Umbilical cord (tissue), 2 donors: ENCODE measurements at places on chromosomes 4 and X.

- no peak for DNase-seq
Observed at GRCh38 chr4:93030670-93031069, 726.9 kb downstream of the GRID2 start.

- DNase-seq: peak; percentile 12
Observed at GRCh38 chr4:149441338-149441737, 374.3 kb downstream of the IQCM start.

DNA sequence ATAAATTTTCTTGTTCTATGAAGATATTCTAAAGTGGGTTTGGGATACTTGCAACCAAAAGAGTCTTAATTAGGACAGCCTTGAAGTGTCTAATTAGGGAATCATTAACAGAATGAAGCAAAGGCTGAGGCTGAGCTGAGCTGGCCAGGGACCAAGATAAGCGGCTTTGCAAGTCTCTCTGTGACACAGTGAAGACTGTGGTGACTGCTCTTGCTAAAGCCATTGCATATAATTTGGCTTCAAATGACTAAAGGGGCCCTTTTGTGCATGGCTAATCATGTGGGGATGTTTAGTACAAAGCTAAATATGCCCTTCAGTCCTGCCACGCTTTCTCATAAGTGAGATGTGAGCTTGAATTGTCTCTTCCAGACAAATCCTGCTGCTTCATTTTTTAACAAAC is 31.2 kb upstream of the GYPA start:
- no peak for DNase-seq

- no peak for DNase-seq
Observed at GRCh38 chr4:4392501-4393183, 5.7 kb downstream of the NSG1 start.

GRCh38 chr4:169233691-169234090 is 37.1 kb downstream of the SH3RF1 start:
- DNase-seq: no peak

- DNase-seq: no peak
Observed at GRCh38 chr4:24330573-24330972, 253.8 kb downstream of the DHX15 start.

DNA sequence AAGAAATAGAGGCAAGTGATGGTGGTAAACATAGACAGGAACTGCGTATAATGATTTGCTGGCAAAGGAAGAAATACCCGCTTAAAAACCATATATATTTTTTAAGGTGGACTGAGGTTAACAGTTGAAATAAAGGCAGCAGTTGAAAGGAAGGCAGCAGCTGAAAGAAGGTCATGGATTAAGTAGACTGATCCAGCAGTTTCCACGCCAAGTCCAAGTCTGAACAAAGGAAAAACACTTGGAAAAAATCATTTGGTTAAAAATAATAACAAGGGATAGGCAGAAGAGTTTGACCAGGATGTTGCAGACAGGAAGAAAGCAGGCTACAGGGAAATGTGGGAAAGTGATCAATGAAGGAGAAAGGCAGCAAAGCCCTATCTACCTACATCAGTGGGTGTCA is 93.6 kb downstream of the AMELX start:
- DNase-seq: no peak

DNA sequence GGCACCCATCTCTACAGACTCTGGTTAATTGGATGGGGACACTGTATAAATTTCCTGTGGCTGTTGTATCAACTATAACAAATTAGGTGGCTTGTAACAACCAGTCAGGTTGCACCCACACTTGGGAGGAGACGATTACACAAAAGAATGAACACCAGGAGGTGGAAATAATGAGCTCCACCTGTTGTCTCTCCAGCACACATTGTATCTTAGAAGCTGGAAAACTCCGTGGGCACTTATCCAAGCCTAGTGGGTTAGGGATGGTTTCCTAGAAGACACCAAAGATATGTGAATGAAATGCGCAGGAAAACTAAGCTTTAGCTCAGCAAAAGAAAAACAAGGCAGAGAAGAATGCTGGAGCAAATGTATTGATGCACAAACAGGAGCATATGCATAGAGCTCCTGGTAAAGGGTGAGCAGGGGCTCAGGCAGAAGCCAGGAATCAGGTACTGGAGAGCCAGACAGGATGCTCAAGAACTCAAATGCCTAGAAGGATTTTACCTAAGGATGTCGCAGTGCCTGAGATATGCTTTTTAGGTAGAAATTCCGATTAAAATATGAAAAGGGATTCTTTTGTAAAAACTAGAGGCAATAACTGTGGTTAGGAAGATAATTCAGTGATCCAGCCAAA is 111.7 kb downstream of the GALNTL6 start:
- no peak for DNase-seq

DNA sequence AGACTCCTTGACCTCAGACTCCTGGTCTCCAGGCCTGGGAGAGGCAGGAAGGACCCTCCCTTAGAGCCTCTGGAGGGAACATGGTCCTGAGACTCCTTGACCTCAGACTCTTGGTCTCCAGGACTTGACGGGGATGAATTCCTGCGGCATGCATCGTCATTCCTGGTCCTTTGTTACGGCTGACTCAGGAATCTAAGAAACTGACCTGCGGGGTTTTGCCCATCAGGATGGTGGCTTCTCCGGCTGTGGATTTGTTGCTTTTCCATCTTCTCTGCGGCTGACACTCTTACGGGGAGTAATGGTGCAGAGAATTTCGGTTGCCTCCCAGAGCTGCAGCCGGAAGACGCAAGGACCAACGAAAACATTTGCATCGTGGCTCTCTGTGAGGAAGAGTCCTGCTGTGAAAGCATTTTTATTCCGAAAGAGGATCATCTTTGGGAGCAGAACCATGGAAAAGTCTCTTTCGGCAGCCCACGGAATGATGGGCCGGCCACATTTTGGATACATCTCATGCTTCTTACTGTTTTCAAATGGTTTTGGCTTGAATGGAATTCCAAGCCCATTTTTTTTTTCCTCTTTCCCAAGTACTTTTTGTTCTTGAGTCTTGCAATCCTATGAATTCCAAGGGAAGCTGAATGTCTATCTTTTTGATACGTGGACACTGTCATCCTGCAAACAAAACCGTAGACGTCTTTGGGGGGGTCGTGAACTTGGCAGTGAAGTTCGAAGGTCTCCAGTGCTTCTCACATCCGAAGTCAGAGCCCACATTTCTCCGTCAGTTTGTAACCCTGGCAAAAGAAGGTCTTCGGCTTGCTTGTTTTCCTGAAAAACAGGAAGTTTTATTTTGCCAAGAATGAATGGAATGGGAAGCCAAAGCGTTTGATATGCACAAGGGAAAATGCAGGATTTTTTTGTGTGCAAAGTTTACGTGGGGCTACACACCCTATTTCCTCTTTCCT is 36.5 kb downstream of the SHOX start:
- no peak for DNase-seq

DNA sequence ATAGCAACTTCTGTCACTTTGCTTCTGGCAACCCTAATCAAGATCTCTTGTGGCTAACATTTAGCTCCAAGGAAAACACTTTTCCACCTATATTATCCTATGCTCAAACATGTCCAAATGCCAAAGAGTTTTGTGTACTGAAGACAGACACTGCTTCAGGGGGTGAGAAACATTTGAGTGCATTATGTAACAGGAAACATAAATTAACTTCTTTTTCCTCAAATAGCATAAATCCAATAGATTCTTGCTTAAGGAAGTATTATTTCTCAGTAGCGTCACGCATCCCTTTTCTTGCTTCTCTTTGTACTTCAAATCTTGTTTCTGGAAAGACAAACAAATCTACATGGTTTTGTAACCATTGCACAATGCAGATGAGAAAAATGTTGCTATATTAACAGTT is 839.1 kb downstream of the GLUD2 start:
- DNase-seq: no peak

GRCh38 chrX:68841251-68842049 is 12.6 kb downstream of the EFNB1 start:
- no peak for DNase-seq

DNA sequence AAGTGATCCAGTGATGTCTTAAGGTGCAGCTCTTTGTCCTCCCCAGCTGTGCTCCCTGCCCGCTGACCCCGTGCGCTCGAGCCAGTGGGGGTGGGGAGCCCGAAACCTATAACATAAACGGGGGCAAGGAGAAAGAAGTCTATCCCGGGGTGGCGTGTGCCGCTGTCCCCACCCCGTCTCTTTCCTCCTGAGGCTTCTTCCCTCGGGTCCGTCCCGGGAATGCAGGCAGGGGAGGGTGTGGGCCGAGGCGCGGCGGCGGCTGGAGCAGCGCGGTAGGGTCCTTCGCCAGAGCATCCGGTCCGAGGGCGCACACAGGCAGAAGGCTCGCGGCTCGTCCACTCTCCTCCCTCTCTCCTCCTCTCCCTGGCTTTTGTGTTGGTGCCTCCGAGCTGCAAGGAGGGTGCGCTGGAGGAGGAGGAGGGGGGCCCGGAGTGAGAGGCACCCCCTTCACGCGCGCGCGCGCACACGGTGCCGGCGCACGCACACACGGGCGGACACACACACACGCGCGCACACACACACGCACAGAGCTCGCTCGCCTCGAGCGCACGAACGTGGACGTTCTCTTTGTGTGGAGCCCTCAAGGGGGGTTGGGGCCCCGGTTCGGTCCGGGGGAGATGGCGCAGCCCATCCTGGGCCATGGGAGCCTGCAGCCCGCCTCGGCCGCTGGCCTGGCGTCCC is at the start of gene RAB33A:
RAB33A (plus strand) TSS at position 517 of the 681 bp plus-strand sequence; CDS start at position 618, 101 bp downstream.
- peak; percentile 55 for DNase-seq

DNA sequence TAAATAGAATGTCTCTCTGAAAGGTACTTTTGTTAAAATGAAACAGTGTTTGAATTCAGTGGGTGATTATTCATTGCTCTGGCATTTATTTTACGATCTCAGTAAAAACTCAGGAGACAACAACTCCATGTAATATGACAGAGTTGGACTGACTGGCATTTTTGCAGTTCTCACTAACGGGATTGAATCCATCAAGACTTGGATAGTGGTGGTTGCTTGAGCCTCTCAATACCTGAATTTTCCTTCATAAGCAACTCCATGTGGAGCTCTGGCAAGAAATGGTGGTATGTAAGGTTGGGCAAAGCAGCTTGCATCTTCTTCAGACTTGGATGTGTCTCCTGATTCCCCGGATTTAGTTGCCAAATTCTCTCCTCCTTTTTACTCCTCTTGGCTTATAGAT is 72.7 kb downstream of the FRMPD4 start:
- DNase-seq: peak; percentile 0

DNA sequence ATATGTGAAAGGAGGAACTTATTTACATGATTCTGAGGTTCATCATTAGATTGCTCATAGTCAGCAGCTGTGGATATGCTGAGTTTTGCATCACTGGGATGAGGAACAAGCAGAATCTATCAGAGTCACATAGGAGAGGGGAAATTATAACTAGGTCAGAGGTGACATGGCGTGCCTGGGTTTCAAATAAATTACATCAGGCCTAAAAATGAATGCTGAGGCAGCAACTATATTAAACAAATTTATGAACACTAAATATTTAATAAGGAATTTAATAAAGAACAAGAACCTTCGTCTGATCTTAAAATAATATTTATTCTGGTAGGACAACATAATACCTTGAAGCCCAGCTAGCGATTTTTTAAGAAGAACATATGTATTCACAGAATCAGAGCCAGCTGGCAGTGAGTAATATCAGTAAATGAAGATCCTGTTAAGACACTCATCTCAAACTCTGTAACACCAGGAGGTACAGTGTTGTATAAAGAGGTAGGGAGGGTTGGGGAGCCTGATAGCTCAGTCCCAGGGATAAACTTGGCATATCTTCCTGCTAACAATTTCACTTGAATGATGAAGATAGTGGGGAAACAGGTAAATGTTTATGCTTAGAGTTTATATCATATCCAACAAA is 60.9 kb upstream of the HS3ST1 start:
- DNase-seq: peak; percentile 36

DNA sequence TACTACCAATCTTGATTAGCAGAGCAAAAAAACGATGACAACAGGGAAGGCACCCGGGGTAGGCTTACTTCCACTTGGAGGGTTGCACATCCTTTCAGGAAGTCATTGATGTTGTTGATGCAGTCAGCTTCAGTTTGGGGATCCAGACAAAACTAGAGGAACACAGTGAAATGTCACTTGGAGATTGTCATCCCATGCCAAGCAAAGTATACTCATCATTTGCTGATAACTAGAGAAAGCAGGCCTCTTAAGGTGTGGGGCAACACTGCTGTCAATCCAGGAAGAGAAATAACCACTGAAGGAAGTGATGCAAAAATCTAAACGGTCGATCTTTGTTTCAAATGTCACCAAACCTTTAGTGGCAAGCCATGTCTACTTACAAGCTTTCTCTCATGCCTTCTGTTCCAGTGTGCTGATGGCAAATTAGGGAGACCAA is 1.4 kb downstream of the ARHGEF6 start:
- DNase-seq: no peak

GRCh38 chrX:111460607-111461006 is 48.6 kb upstream of the DCX start:
- peak; percentile 10 for DNase-seq

DNA sequence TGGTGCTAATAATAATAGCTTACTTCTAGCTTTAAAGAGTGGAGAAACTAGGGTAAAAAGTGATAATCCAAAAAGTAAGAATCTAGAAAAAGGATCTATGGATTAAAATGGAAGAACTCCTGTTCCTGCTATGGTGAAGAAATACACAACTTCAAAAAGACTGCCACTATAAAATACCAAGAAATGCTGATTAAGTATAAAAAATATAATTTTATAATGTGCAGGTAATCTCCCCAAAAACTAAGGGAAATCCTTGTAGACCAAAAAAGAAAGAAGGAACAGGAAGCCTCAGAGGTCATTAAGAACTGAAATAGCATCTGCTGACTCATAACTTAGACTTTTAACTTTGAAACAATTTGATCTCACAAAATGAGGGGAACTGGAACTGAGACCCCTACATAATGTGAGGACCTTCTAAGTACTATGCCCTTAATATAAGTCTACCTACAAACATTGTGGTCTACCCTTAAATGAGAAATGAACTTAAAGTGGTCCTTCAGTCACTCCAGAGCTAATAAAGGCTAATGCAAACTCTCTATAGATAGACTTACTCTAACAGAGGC is 50.6 kb upstream of the SRPX start:
- no peak for DNase-seq

- peak; percentile 11 for DNase-seq
Observed at GRCh38 chr4:76308548-76308947, 2.0 kb downstream of the STBD1 start.

GRCh38 chr4:175419236-175419718 is 392.8 kb downstream of the GPM6A start:
- peak; percentile 28 for DNase-seq

DNA sequence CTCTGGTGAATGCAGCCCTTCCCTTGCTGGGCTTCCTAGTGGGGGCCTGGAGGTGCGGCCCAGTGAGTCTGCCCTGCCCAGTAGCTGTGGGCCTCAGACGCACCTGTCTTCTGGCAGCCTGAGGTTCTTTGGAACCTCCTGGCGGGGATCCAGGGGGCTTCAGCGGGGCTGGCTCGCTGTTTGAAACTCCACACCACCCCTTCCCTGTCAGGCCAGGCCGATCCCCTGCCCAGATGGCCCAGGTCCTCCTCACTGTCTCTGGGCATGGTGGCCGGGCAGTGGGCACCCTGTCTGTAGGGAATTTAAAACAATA is 10.7 kb upstream of the NKX1-1 start:
- DNase-seq: no peak
